ENCODE measurements at places on chromosomes 2 and 18. TPM values are rescaled to one million over a fixed set of nuclear protein-coding genes. Genes with fewer than 3 reads are reported as not detected.

GRCh38 chr18:36456622-36457021, 159.1 kb downstream of the FHOD3 start:
- no peak for DNase-seq

Gene REEP1
- 23.6 TPM for total RNA-seq

Gene MARCO
- 19.7 TPM for total RNA-seq

DNA sequence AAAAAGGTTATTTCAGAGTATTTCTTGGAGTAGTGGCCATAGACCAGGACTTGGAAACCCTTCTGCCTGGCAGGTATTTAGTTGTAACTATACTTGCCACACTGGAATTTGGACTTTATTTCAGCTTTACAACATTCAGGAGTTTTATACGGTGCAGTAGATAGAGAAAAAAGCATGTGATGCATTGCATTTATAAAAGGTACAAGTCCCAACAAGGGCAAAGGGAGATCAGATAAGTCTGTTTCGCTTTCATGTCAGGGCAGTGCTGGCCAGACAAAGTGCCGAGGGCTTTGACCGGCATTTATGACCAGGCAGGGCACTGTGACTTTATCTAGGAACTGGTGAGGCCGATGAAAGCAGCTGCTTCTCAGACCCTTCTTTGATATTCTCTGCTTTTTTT, 145.4 kb downstream of the RTN4 start:
- no peak for DNase-seq

Gene GYPC
- 121 TPM for total RNA-seq

Gene NAT8
- not detected for total RNA-seq

DNA sequence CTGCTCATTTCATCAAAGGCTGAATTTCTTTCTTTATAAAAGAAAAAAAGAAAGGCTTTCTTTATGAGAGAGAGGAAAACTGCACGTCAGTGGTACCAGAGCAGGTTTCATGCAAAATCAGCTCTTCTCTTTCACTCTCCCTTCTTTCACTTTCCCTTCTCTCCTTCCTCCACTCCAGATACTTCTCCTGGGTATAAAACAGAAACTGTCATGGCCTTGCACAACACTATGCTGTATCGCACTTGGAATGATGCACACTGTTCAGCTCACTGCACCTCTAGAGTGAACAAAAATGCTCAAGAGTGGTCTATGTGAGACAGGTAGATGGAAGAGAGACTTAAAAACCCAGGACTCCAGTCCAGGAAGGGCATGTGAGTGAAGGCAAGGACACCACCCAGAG, 73.8 kb downstream of the KLF7 start:
- DNase-seq, result no peak

- no peak for DNase-seq
These were observed 35.5 kb downstream of the QPCT start for GRCh38 chr2:37379881-37380296.

DNA sequence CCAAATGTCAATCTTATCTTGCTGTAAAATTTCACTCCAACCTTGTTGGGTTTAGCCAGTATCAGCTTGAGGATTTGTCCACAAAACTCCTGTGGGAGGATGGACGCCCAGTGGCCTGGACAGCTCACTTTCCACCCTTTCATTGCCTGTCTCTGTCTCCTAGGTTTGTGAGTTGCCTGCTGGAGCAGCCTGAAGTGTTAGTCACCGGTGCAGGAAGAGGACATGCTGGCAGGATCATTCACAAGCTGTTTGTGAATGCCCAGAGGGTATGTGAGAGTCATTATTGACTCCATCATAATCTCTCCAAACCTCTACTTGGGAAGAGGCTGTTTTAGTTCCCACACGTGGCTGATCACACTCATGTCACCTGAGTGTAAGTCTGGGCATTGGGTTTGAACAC, 112.3 kb downstream of the RAB3GAP1 start:
- no peak for DNase-seq

- no peak for DNase-seq
These were observed 32.2 kb upstream of the PIK3C3 start for GRCh38 chr18:41922841-41923240.
